ENCODE measurements at places on chromosomes 5 and 9. TPM values are rescaled to one million over a fixed set of nuclear protein-coding genes. Genes with fewer than 3 reads are reported as not detected.

- no peak for DNase-seq
These were observed 245.0 kb downstream of the TAF11L14 start for GRCh38 chr5:17879276-17879675.

Gene ACTL7A
- polyA plus RNA-seq = not detected

- no peak for DNase-seq
These were observed 495.2 kb downstream of the DIRAS2 start for GRCh38 chr9:90147426-90147825.

Gene DIMT1
- 10.4 TPM for polyA plus RNA-seq

DNA sequence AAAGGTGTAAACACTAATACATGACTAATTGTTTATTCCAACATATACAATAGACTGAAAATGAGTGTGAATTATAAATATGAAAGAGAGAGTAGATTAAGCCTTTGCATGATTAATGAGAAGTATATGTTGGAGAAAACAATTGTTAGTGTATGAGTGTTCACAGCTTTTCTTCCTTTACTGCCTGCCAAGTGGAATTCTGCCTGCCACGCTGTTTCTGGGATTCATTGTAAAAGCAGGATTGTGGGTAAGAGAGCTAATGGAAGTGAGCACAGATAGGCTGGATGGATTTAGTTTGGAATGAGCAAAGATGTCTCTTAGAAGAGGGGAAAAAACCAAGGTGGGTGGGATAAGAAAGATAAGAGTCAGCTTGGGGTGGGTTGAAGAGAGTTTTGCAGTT lies 129.6 kb upstream of the NMUR2 start:
- DNase-seq = no peak

- DNase-seq = no peak
These were observed 54.9 kb upstream of the SMIM15 start for GRCh38 chr5:61217214-61217613.

DNA sequence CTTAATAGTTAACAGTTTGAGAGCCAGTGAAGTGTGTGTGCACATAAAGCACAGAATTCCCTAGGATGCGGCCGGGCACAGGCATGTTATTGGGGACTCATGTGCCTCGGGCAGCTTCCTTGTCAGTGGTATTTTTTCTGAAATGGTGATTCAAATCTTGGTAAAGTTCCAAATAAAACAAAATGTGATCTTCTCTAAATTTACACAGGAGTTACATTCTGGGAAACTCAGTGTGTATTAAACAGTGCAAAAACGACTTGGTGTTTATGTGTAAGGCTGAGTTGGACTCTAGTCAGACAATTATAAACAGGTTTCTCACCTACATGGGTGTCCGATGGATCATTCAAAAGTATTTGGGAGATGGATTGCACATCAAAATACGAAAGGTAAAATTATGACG lies 48.9 kb downstream of the BOD1 start:
- no peak for DNase-seq

DNA sequence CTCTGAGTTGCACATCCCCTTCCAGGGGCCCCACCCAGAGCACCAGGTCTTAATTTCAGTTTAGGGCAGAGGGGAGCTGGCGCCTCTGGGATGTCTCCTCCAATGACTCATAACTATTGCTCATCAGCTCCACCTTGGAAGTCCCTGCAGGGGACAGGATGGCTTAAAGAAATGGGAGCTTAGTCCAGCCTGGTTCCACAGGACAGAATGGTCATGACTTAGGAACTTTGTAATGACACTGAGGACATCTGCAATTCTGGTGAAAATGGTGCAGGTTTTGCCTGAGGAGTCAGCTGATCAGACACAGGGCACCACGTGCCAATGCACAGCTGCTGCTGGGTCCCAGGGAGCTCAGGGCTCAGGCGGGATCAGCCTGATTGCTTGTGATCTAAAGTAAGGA lies 16.4 kb upstream of the PPP1R26 start:
- no peak for DNase-seq

Gene VAV2
- 19.7 TPM for polyA plus RNA-seq

GRCh38 chr9:75071530-75072122 lies 16.3 kb downstream of the NMRK1 start:
- DNase-seq = no peak

- no peak for DNase-seq
These were observed 2.3 kb downstream of the SSBP2 start for GRCh38 chr5:81748556-81748955.

All from adrenal gland (tissue), 19 donors.